ENCODE measurements at places on chromosomes 1 and 21. TPM values are rescaled to one million over a fixed set of nuclear protein-coding genes. Genes with fewer than 3 reads are reported as not detected.

GRCh38 chr1:197705941-197706340, 69.3 kb downstream of the DENND1B start:
- H3K4me3 ChIP-seq: no peak overlapping the region
- no peak for DNase-seq
- no peaks in the 10 kb centered on the region for H3K36me3 ChIP-seq
- no peaks in the 10 kb centered on the region for H3K27me3 ChIP-seq

DNA sequence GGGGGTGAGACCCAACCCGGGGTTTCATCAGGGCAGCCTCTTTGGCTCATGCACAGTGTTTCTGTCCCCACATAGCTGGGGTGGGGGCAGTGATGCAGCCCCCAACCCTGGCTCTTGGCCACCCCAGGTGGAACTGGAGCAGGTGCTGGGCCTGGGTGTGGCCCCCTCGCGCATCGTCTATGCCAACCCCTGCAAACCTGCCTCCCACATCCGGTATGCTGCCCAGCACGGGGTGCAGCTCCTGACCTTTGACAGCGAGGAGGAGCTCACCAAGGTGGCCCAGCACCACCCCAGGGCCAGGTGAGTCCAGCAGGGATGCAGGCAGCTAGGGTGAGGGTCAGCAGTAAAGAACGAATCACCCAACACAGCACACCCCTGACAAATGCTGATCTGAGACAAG, 72.3 kb upstream of the TINAGL1 start:
- H3K27ac ChIP-seq: no peak overlapping the region
- no peaks in the 10 kb centered on the region for H3K4me1 ChIP-seq
- H3K4me3 ChIP-seq: no peak overlapping the region
- no peaks in the 10 kb centered on the region for H3K36me3 ChIP-seq
- H3K27me3 ChIP-seq: no peaks in the 10 kb centered on the region

GRCh38 chr1:184152434-184152898, 100.9 kb downstream of the TSEN15 start:
- H3K4me1 ChIP-seq: peaks cover 28% of the 10 kb centered on the region
- H3K27me3 ChIP-seq: no peaks in the 10 kb centered on the region
- peak overlapping the region; percentile 39 for H3K4me3 ChIP-seq
- H3K36me3 ChIP-seq: no peaks in the 10 kb centered on the region

GRCh38 chr1:100313382-100313781, 38.9 kb upstream of the CDC14A start:
- DNase-seq: no peak
- no peak overlapping the region for H3K27ac ChIP-seq
- no peak overlapping the region for H3K4me3 ChIP-seq
- H3K4me1 ChIP-seq: no peaks in the 10 kb centered on the region
- H3K36me3 ChIP-seq: no peaks in the 10 kb centered on the region
- no peaks in the 10 kb centered on the region for H3K27me3 ChIP-seq

DNA sequence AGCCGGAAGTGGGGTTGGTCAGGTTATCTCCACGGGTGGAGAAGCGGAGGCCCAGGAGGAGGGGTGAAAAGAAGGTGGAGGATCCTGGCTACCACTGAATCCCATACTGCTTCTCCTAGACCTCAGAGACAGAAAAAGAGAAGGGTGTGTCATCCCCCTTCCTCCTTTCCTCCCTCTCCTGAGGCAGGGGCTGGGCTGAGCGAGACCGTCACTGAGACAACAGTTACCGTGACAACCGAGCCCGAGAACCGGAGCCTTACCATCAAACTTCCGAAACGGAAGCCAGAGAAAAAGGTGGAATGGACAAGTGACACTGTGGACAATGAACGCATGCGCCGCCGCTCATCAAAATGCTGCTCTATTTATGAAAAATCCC, 42.1 kb upstream of the NBPF3 start:
- DNase-seq: no peak
- no peak overlapping the region for H3K4me3 ChIP-seq
- H3K4me1 ChIP-seq: no peaks in the 10 kb centered on the region
- no peaks in the 10 kb centered on the region for H3K36me3 ChIP-seq
- no peaks in the 10 kb centered on the region for H3K27me3 ChIP-seq

DNA sequence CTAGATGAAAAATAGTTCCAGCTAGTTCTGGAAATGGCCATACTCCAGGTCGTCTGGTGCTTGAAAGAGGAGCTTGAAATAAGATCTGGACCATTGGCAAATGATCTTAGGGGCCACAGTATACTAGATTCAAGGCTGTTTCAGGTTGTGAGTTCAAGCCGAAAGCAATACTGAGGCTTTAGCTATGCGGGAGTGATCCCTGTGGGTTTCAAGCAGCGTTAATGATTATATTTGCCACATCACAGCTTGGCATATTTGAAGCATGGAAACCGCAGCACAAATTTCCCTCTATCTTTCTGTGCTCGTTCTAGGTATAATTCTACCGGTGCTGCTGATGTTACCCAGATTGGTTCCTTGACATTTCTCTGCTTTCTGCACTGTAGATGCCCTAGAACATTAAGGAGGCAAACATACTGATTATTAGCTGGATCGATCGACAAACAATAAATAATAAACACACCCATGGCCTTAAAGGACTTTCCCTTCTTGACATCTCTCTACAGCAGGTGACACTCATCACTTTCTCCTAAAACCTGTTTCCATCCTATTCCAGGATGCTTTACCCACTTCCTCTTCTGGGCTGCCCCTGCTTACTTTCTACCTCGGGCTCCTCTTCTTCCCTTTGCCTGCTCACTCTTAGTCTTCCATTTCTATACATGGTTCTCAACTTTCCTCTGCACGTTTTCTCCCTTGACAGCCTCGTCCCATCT, 40.6 kb upstream of the LYST start:
- peaks cover 31% of the 10 kb centered on the region for H3K4me1 ChIP-seq
- no peaks in the 10 kb centered on the region for H3K27me3 ChIP-seq
- H3K27ac ChIP-seq: no peak overlapping the region
- DNase-seq: no peak

GRCh38 chr1:225977937-225978748, 21.0 kb downstream of the SDE2 start:
- no peak overlapping the region for H3K4me3 ChIP-seq
- H3K27me3 ChIP-seq: no peaks in the 10 kb centered on the region

DNA sequence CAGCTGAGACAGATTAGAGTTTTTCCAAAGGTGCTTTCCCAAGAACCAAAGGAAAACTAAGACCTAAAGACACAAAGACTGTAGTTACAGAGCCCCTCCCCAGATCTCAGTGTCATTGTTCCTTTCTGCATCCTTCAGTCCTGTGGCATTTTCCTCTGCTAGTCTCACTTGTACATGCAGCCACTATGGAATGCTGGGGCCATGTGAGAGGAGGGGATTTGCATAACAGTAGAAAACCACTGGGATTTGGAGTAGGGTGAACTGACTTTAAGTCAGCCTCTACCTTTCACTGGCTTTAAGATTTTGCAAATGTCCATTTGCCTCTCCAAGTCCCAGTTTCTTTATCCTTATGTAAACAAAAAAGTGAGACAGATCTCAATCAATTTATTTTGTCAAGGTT, 119.4 kb upstream of the F3 start:
- no peaks in the 10 kb centered on the region for H3K27me3 ChIP-seq
- H3K27ac ChIP-seq: no peak overlapping the region
- DNase-seq: no peak
- H3K36me3 ChIP-seq: no peaks in the 10 kb centered on the region
- peaks cover 9% of the 10 kb centered on the region for H3K4me1 ChIP-seq

DNA sequence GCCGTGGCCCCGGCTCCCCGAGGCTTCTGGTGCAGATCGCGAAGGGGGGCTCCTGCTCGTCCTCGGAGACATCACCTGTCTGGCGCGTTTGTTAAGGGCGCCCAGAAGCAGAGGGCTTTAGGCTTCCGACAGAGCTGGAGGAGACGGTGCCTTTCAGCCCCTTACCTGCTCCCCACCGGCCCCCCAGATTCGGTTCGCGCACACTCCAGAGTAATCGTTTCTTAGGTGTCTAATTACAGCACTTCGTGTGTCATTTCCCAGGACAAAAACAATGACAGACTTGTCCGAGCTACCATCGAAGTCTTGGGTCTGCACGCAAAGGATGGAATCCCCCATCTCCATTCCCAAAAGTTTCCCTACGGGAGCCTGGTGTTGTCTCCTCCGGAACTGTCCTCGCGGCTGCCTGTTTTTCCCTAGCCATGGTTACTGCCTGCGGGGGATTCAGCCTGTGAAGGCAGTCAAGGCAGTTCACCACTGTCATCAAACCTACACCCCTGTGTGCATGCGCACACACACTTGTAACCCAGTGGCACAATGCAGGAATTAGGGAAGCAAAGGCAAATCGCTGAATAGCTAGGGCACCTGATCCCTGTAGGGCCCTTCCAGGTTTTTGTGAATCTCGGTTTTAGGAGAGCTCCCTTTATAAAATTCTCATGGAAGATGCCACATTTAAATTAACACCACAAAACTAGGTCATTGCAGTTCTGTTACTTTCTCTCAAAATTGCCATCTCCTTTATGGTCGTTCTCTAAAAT, 738 bp upstream of the CDC42BPA start:
- H3K36me3 ChIP-seq: no peaks in the 10 kb centered on the region
- H3K4me3 ChIP-seq: peak overlapping the region; percentile 97
- peak overlapping the region; percentile 87 for H3K27ac ChIP-seq
- no peak for DNase-seq

DNA sequence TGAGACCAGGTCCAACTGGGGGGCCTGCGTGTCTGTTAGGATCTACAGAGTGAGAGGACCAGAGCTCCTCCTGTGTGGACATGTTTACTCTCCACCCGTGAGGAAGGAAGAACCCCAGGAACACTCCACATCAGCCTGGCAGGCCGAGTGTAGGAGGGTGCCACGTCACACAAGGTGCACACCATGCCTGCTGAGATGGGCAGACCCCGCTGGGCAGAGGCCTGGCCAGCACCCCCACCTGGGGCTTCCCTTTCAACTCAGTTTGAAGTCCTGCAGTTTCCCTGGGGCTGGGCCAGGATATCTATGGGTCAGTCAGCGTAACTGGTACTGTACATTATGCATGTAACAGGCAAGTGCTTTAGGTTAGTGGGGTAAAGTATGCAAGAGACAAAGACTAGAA, 30.1 kb upstream of the PCBP3 start:
- no peak overlapping the region for H3K27ac ChIP-seq
- peaks cover 9% of the 10 kb centered on the region for H3K4me1 ChIP-seq
- no peak overlapping the region for H3K4me3 ChIP-seq
- H3K36me3 ChIP-seq: no peaks in the 10 kb centered on the region

CHIT1 gene
- total RNA-seq: 0.26 TPM

TRIM46 gene
- 0.17 TPM for total RNA-seq

KCNJ15 gene
- total RNA-seq: not detected

CHIA gene
- not detected for total RNA-seq

PYHIN1 gene
- 1.3 TPM for total RNA-seq

Measured in esophagus muscularis mucosa (tissue), 4 donors.